PC-9 (cell line): ENCODE measurements at places on chromosomes 16 and 17. TPM values are rescaled to one million over a fixed set of nuclear protein-coding genes. Genes with fewer than 3 reads are reported as not detected.

DNA sequence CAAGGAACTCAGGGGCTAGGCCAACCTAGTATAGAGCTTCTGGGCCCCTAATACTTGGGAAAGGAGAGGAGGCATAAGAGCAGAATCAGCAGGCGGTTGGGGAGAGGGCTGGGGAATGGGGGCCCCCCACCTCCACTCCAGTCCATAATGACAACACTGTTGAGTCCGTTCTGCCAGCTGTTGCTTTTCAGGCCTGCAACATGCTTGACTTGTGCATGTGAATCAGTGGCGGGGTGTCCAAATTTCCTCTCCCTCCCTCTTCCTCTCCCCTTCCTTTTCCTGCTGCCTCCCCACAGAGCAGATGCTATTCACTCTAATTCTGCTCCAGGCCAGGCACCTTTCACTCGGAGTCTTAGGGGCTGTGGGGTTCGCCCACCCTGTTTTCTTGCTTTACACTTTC lies 31.7 kb downstream of the SGSM2 start:
- no peak overlapping the region for H3K4me3 ChIP-seq
- H3K36me3 ChIP-seq: no peaks in the 10 kb centered on the region
- no peaks in the 10 kb centered on the region for H3K27me3 ChIP-seq
- H3K27ac ChIP-seq: no peak overlapping the region
- no peaks in the 10 kb centered on the region for H3K4me1 ChIP-seq

DNA sequence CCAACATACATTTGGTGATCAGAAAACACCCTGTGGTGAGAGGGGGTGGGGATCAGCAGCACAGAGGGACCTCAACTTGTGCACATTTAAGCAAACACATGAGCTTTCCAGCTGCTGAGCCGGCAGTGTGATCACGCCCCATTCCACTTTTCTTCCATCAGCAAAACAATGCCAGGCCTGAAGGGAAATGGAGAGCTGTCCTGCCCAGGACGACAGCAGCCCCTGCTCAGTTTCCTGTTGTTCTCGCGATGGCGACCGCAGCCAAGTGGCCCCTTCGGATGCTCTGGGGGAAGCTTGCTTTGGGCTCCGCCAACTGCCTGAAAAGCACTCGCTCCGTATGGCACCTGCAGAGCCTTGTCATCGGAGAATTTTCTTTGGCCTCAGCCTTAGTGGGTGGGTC lies 272.3 kb downstream of the FOXL1 start:
- H3K27me3 ChIP-seq: peaks cover 47% of the 10 kb centered on the region
- H3K4me1 ChIP-seq: no peaks in the 10 kb centered on the region
- H3K36me3 ChIP-seq: no peaks in the 10 kb centered on the region

- no peak for DNase-seq
- H3K27me3 ChIP-seq: no peaks in the 10 kb centered on the region
- no peaks in the 10 kb centered on the region for H3K36me3 ChIP-seq
- peak overlapping the region; percentile 69 for H3K27ac ChIP-seq
- peak overlapping the region; percentile 73 for H3K4me3 ChIP-seq
- peaks cover 17% of the 10 kb centered on the region for H3K4me1 ChIP-seq
Observed at GRCh38 chr16:71564335-71564967, 12.4 kb downstream of the TAT start.

- no peak overlapping the region for H3K27ac ChIP-seq
- no peaks in the 10 kb centered on the region for H3K4me1 ChIP-seq
- H3K27me3 ChIP-seq: peaks cover 21% of the 10 kb centered on the region; the same call in 1 of the 2 replicates
- no peak for DNase-seq
- H3K36me3 ChIP-seq: no peaks in the 10 kb centered on the region
- H3K4me3 ChIP-seq: no peak overlapping the region
Observed at GRCh38 chr17:51703361-51704341, 443.3 kb downstream of the UTP18 start.

GRCh38 chr17:16889088-16889465 lies 82.8 kb downstream of the TNFRSF13B start:
- no peak overlapping the region for H3K27ac ChIP-seq
- no peaks in the 10 kb centered on the region for H3K4me1 ChIP-seq
- no peaks in the 10 kb centered on the region for H3K36me3 ChIP-seq

DNA sequence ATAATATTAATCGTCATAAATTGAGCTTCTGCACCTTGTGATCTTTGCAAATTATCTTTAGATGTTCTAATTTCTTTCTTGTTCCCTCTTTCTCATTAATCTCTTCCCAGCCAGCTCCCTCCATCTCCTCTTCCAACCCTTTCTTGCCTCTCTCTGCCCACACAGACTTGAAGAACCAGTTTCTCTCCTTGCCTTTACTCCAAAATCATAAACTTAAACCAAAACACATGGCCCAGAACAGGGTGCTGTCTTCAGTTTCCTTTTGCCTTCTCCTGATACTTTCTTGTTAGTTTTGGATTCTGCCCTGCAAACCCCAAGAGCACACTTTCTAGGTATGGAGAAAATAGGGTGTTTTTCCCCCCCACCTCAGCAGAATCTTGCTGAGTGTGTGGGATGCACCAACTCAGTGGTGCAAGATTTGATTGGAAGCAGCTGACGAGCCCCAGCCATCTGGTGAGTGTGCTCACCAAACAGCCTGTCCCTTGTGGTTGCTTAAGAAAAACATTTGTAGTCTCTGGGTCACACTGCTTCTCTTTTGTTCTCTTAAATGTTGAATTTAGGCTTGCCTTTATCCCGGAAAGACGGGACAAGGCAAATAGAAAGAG lies 175.8 kb upstream of the MAF start:
- peaks cover 46% of the 10 kb centered on the region for H3K27me3 ChIP-seq
- H3K4me3 ChIP-seq: no peak overlapping the region
- no peak overlapping the region for H3K27ac ChIP-seq
- no peak for DNase-seq

GRCh38 chr17:43363181-43363925 lies 35.4 kb upstream of the ARL4D start:
- H3K27me3 ChIP-seq: no peaks in the 10 kb centered on the region
- peaks cover 35% of the 10 kb centered on the region for H3K4me1 ChIP-seq
- H3K27ac ChIP-seq: no peak overlapping the region
- no peaks in the 10 kb centered on the region for H3K36me3 ChIP-seq

DNA sequence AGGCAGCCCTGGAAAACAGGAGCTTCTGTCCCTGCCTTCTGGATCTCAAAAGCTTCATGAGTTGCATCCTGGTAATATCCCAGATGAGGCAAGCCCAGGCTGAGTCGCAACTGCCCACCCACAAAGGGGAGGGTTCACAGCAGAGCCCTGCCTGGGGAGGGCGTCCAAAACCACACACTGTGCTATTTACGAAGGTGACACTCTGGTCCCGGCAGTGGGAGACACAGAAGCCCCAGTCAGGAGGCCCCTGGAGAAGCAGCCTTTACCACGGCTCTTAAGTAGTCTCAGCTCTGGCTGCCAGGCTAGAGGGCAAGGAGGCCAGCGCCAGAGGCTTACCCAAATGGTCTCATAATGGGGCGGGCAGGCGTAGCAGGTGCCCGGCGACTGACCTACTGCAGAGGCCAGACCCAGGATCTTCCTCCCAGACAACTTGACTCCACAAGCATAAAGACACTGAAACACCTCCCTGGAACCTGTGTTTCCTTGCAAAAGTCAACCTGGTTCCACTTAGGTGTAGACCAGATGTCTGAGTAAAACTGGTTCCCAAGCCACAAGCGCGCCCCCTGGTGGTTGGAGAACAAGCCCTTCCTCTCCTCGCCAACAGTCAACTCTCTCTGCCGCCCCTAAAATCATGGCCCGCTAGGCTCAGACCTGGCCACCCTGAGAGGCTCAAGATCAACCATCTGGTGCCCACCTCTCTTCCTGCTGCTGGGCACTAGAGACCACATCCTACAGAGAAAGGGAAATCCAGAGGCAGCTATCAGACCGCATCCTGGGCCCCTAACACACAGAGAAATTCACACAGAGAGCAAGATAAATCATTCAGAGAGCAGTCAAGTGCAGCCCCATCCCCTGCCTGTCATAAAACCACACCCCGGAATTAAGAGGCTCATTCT lies 5.2 kb downstream of the AXIN2 start:
- H3K27ac ChIP-seq: no peak overlapping the region
- no peaks in the 10 kb centered on the region for H3K36me3 ChIP-seq
- H3K4me3 ChIP-seq: no peak overlapping the region
- DNase-seq: peak; percentile 43

DNA sequence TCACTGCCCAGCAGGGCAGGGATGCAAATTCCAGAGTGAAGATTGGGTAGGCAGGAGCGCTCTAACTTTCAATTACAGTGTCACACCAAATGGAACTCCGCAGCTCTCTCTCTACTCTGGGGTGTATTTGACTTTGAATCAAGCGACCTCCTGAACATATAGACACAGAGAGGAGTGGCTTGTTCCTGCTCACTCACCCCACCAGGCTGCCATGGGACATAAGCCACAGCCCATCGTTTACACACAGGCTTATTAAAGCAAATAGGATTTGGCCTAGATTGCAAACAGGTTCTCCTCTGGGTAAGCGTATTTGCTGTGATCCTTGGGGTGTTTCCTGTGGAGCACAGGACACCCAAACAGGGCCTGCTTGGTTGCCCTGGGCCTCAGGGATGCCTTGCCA lies 281.6 kb upstream of the CCL2 start:
- no peaks in the 10 kb centered on the region for H3K4me1 ChIP-seq
- H3K27me3 ChIP-seq: peaks cover 23% of the 10 kb centered on the region
- H3K4me3 ChIP-seq: no peak overlapping the region

- peaks cover 84% of the 10 kb centered on the region for H3K27me3 ChIP-seq
- DNase-seq: no peak
- no peak overlapping the region for H3K4me3 ChIP-seq
- H3K4me1 ChIP-seq: no peaks in the 10 kb centered on the region
- H3K27ac ChIP-seq: no peak overlapping the region
Observed at GRCh38 chr17:45672301-45672700, 111.8 kb upstream of the CRHR1 start.

DNA sequence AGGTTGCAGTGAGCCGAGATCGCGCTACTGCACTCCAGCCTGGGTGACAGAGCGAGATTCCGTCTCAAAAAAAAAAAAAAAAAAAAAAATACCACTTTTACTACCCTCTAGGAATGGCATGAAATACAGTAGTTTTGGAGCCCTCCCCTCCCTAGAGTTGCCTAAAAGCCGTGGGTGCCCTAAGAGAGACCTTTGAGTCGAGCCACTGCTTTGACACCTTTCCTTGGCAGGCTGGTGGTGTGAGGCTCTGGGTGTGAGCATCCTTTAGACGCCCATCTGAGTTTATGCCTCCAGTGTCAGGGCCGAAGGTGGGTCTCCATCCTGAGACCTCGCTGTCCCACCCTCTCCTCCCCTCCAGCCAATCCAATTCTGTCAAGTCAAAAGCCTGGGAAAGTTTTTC lies 46.2 kb downstream of the RAP1GAP2 start:
- H3K27me3 ChIP-seq: no peaks in the 10 kb centered on the region
- no peak overlapping the region for H3K27ac ChIP-seq
- H3K4me1 ChIP-seq: 0 out of 2 replicates have a peak, but pooled peaks cover 9% of the 10 kb centered on the region
- DNase-seq: no peak
- H3K4me3 ChIP-seq: no peak overlapping the region

- H3K27me3 ChIP-seq: no peaks in the 10 kb centered on the region
- no peak overlapping the region for H3K4me3 ChIP-seq
- H3K27ac ChIP-seq: no peak overlapping the region
- no peak for DNase-seq
Observed at GRCh38 chr17:76997981-76998531, 129.9 kb downstream of the MGAT5B start.

DNA sequence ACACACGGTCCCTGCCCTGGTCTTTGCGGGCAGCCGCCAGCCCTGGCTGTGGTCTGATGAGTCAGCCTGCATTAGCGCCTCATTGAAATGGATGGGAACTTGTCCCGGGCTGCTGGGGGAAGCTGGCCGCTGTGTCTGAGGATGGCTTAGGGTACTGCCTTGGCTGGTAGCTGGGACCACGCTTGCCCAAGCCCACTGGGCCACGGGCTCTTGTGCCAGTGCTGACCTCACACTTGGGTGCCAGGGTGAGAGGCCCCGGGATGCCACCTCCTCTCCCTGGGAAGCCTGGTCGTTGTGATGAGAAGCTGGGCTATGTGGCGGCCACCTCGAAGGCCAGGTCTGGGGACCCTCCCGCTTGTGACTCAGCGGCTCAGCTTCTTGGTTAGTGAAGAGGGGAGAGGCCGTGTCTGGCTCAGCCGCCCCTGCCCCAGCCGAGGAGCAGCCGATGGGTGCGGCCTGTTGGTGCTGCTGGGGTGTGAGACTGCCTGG lies 10.7 kb downstream of the CACNA1H start:
- H3K36me3 ChIP-seq: no peaks in the 10 kb centered on the region
- H3K4me3 ChIP-seq: no peak overlapping the region
- no peak overlapping the region for H3K27ac ChIP-seq

- H3K27ac ChIP-seq: no peak overlapping the region
- peaks cover 3% of the 10 kb centered on the region; the same call in 1 of the 2 replicates for H3K27me3 ChIP-seq
- H3K4me3 ChIP-seq: no peak overlapping the region
- no peaks in the 10 kb centered on the region; the same call in 1 of the 2 replicates for H3K4me1 ChIP-seq
- no peak for DNase-seq
Observed at GRCh38 chr17:82383411-82383810, 11.8 kb downstream of the UTS2R start.

GRCh38 chr17:3988297-3989040 lies 24.2 kb upstream of the ATP2A3 start:
- no peak overlapping the region for H3K27ac ChIP-seq
- H3K4me3 ChIP-seq: no peak overlapping the region
- DNase-seq: no peak
- no peaks in the 10 kb centered on the region for H3K4me1 ChIP-seq
- peaks cover 25% of the 10 kb centered on the region for H3K27me3 ChIP-seq

GRCh38 chr17:72562615-72563188 lies 441.9 kb downstream of the SOX9 start:
- no peak overlapping the region for H3K4me3 ChIP-seq
- peaks cover 29% of the 10 kb centered on the region for H3K4me1 ChIP-seq
- H3K36me3 ChIP-seq: no peaks in the 10 kb centered on the region

DNA sequence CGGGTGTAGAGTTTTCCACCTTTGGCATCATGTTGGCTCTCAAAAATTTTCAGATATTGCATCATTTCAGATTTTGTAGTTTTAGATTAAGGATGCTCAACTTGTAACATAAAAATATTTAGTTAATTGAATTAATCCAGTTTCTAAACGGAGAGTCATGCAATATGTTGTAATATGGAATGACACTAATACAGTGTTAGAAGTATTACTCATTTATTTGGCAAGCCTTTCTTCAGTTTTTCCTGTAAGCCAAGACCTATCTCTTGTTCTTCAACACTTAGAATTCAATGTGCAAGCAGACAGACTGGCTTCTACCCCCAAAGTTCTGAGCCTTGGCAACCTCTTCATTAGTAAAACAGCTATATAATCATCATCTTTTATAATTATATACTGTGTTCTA lies 985.0 kb upstream of the GOT2 start:
- H3K36me3 ChIP-seq: no peaks in the 10 kb centered on the region
- no peak overlapping the region for H3K4me3 ChIP-seq
- no peak for DNase-seq
- no peaks in the 10 kb centered on the region for H3K4me1 ChIP-seq
- H3K27me3 ChIP-seq: no peaks in the 10 kb centered on the region
- no peak overlapping the region for H3K27ac ChIP-seq

GRCh38 chr16:1363501-1364041 lies 11.8 kb downstream of the GNPTG start:
- no peak overlapping the region for H3K4me3 ChIP-seq
- peak; percentile 67 for DNase-seq

GRCh38 chr17:8248751-8249607 lies at the start of gene PFAS:
TSS of gene PFAS (plus strand) at chr17:8249289. CDS start at chr17:8253938, 4,649 bp downstream.
- DNase-seq: peak; percentile 96
- no peaks in the 10 kb centered on the region for H3K27me3 ChIP-seq
- no peaks in the 10 kb centered on the region for H3K36me3 ChIP-seq
- peak within 1 kb of the TSS; percentile 93 for H3K27ac ChIP-seq
- peaks cover 8% of the 10 kb centered on the region; the same call in 1 of the 2 replicates for H3K4me1 ChIP-seq

The DPEP3 gene
- not detected in 2 replicates for total RNA-seq

The ITGA2B gene
- total RNA-seq: 5.7 TPM in 2 replicates

The TVP23B gene
- total RNA-seq: 56.4 and 79.1 TPM in 2 replicates

The KCNJ16 gene
- total RNA-seq: not detected in 2 replicates

The CSH1 gene
- total RNA-seq: not detected in 2 replicates

The MYO19 gene
- total RNA-seq: 110 and 115 TPM in 2 replicates

The PEMT gene
- 61.2 and 107 TPM in 2 replicates for total RNA-seq

The PARD6A gene
- 4.4 and 8.1 TPM in 2 replicates for total RNA-seq

The HOXB8 gene
- 0.70 and 1.3 TPM in 2 replicates for total RNA-seq
